T-helper 2 cell treated with Interferon-gamma antibody and Interleukin-4, amounts not matched to agents 5 μg/mL and 100 μg/mL, for 36 hours (primary cell): ENCODE measurements at places on chromosomes 7 and 10.

DNA sequence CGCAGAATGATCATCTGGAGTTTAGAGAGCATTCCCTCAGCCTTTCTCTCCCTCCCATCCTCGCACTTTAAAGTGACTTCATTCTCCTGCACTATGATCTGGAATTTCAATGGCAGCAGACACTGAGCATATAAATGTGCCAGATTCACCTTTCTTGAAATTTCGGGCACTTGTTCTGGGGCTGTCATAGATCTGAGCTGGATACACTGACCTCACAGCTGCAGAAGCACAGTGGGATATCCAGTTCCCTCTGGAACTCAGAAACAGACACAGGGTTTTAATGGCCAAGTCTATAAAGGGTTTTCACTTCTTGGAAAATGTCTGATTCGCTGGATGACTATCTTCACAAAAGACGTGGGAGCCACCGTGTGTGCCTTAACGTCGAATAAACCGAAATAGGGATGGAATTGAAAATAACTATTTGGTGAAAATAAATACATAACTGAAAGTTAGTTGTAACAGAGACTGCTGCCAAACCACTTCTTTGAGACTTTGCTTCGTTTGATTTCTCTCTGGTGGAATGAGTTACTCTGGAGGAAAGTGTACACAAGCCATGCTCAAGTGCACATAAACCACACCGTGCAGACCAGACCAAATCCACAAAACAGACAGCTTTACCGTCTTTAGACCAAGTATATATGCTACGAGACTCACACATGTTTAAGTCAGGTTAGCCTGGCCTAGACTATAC, 126.1 kb downstream of the SVIL start:
- no peak for DNase-seq

DNA sequence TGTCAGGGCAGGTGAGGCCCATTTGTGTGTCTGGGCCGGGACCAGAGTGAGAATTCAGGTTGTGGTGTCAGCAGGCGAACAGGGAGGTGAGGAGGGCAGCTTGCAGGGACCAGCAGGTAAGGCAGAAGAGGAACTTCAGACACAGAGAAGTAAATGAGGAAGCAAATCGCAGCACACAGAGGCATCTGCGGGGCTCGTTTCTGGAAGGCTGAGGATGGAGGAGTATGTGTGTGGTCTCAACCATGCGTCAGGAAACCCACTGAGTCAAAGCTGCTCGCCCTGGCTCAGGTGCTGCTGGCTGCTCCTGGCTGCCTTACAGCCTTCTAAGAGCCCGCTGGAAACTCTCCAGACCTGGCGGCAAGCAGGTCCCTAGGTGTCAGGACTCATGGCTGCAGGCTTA, 26.9 kb upstream of the PITRM1 start:
- no peak for DNase-seq

DNA sequence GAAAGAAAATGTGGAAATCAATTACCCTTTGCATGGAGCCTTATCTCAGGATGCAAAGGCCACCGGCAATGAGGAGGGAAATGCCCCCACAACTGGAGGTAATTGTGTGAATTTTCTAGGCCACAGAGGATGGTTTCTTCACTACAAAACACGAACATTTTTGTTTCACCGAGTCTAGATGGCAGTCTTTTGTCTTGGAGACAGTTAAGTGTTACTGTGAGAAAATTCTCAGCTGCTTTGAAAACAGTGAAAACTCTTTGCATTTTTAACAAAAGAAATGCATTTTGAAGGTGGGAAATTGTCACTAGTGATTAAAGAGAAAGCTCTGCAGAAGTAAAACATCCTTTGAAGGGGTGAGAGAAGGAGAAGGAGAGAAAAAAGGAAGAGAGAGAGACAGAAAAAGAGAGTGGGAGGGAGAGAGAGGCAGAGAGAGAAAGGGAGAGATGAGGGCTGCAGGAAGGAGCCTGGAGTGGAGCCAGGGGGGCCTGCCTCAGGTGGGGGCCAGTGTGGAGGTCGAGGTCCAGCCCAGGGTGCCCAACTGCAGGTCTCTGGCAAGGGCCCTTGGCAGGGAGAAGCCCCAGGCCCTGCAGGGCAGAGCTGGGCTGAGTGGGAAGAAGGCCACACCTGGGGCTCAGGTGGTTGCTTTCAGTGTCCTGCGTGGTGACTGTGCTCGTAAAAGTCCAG, 261.4 kb downstream of the ADARB2 start:
- DNase-seq: no peak

GRCh38 chr10:114825513-114826253, 4.1 kb downstream of the FHIP2A start:
- DNase-seq: peak; percentile 25

DNA sequence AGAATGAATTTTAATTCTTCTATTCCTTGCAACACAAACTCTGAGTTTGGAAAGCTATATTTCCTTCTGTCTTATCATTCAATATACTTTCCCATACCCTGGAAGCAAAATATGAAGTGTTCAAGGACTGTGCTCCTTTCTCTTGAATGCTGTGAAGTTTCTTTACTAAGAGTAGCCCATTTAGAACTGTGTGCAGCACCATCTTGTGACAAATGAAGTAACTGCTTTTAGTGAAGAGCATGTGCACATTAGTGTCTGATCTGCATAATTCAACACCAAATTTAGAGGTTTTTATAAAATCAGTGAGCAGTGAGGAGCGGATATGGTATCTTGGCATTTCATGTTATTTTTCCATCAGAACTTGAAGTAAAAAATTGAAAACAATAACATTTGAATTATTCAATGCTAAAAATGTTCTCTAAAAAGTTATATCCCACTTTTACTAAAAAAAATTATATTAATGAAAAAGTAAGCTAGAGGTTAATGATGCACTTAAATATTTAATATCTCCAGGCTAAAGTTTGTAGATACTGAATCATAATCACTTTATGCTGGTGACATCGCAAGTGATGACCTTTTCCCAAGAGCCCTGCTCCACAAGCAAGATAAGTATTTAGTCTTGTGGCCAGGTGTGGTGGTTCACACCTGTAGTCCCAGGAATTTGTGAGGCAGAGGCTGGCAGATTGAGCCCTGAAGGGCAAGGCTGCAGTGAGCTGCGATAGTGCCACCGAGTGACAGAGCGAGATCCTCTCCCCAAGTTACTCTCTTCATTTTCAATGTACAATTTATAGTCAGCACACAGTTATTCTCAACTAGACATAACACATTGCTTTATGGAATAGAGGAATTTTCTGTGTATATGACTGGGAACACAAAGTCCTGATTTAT, 108.8 kb upstream of the PCLO start:
- DNase-seq: no peak

GRCh38 chr10:17273403-17273802, 45.4 kb downstream of the VIM start:
- no peak for DNase-seq

DNA sequence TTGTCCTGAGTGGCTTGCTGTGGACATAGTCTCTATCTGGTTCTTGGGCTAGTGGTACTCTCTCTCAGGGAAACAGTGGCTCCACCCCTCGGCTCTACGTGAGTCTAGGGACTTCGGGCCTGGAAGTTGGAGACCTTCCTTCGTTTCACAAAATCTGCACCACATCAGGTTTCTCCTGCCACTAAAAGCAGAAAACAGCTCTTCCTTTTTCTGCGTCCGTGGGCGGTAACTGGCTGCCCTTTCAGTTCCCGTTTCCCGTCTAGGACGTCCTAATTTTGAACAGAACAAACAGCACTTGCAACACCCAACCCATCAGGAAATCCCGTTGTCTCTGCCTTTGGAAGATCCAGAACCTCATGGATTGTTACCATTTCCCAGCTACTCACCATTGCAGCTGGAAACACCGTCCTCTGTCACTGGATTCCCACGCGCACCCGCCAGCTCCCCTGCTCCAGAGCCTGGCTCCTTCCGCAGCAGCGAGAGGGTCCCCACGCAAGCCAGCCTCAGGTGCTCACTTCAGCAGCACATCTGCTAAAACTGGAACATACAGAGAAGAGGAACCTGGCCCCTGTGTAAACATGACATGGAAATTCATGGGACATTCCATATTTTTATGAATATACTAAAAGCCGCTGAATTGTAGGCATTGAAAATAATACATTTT, 311.4 kb upstream of the AKR1E2 start:
- DNase-seq: no peak

- no peak for DNase-seq
Observed at GRCh38 chr7:122454776-122455507, 150.4 kb upstream of the FEZF1 start.

DNA sequence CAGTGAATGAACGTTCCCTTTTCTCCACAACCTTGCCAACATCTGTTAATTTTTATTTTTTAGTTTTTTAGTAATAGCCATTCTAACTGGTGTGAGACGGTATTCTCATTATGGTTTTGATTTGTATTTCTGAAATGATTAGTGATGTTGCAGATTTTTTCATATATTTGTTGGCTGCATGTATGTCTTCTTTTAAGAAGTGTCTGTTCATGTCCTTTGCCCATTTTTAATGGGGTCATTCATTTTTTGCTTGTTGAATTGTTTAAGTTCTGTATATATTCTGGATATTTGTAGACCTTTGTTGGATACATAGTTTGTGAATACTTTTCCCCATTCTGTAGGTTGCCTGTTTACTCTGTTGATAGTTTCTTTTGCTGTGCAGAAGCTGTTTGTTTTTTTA, 73.9 kb upstream of the MSRB2 start:
- DNase-seq: no peak

DNA sequence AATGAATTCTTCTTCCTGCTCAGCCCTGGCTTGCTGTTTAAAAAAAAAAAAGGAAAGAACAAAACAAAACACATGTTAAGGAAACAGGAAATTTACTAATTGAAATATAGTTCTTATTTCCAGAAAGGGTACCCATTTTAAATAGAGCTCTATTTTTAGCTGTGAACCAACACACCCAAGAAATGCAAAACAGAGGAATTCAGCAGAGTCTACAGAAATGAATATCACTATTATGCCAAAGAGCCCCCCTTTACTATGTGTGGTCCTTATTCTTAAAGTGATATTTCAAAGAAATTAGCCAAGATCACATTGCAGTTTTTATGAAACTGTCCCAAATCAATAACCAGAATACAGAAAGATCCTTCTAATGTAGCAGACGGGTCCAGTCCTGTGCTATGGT, 53.7 kb downstream of the CCDC6 start:
- no peak for DNase-seq

DNA sequence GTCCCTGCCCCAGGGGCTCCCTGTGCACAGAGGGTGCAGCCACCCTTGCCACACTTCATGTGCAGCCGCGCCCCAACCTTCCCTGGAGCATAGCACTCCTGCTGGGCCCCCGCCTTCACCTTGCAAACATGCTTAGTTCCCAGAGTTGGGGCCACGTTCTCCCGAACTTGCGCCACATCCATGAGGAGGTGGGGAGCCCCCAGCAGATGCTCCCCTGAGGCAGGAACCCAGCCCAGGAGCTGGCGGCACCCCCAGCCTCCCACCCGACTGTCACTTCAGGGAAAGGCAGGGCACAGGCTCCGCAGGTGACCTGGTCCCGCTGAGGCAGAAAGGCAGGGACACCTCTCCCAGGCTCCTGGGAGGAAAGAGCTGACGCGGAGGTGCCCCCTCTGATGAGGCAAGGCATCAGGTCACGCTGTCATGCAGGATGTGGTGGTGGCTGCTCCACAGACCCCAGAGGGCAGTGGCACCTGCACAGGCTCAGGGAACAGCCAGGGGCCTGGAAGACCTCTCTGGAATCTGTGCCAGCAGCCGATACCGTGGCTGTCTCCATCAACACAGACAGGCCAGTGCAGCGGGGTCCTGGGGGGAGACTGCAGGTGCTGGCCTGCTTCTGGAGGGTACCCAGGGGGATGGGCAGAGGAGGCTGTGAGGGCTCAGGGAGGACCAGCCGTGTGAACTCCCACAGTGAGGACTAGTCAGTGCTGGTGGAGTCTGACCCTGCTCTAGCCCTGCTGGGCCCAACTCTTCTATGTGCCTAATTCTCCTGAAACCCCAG, 221.3 kb downstream of the MAD1L1 start:
- DNase-seq: no peak

DNA sequence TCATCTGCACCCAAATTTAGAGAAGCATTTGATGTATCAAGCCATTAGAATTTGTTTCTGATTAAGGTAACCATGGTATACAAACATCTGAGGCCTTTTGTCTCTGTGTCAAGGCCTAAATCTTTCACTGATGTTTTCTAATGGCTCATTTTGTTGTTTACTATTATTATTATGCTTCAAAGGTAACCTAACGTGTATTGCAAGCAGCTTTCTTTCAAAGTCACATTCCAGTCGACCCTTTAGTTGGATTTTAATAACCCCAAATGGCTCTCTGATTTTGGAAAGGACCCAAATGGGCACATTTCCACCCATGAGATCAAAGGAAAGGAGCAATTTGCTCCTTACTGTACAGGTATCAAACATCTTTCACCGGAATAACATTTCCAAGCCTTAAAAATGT, 46.7 kb upstream of the WNT16 start:
- DNase-seq: no peak

DNA sequence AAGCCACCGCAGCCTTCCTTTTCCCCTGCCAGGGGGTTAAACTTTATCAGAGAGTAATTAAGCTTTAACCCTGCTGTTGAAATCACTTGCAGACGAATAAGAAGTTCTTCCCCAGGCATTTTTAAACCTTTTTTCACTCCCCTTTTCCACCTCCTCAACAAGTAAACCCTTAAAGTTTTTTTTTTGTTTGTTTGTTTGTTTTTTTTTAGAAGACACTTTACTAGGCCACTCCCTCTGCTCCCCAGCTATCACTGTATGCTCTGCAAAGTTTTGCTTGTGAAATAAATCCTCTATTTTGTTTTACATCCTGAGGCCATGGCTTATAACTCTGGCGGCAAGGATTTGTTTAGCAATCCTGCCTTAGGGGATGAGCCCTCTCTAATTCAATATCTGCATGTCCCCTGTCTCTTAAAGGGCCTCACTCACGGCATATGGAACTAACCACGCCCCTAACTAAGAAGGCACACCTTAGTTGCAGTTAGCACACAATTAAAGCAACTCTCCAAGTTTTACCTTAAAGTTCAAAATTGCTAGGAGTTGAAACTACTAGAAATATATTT, 1354.7 kb upstream of the LRRTM3 start:
- DNase-seq: no peak

GRCh38 chr10:71214641-71215559, 2.5 kb downstream of the UNC5B start:
- no peak for DNase-seq

DNA sequence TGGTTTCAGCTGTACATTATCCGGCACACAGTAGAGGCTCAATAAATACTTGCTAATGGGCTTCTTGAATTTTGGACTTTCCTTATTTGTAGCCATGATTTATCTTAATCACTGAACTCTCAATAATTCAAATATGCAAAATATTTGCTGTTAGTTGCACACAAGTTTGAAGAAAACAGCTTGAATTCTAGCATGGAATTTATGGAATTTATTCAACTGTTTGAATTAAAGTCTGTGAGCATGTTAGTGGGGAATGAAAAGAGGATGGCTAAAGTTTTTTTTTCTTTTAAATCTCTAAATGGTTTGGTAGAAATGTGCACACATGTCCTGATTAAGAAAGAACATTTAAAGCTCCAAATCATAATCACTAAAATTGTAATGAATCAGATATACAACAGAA, 42.5 kb downstream of the SIRT1 start:
- DNase-seq: no peak

GRCh38 chr7:152333134-152333533, 102.7 kb downstream of the KMT2C start:
- DNase-seq: no peak
